ENCODE measurements at places on chromosomes 5 and 9. TPM values are rescaled to one million over a fixed set of nuclear protein-coding genes. Genes with fewer than 3 reads are reported as not detected.

The NDUFS6 gene
- total RNA-seq: 94.2 TPM

The SPOCK1 gene
- total RNA-seq: 4.5 TPM

The HTR4 gene
- total RNA-seq: not detected

The RALGPS1 gene
- total RNA-seq: 15.3 TPM

The SEPTIN8 gene
- total RNA-seq: 55.4 TPM

The SPINK6 gene
- total RNA-seq: 0.89 TPM

The SLC45A2 gene
- not detected for total RNA-seq

The SLC36A2 gene
- total RNA-seq: not detected

The IL4 gene
- not detected for total RNA-seq

The NSUN2 gene
- total RNA-seq: 78.1 TPM

The TLN1 gene
- 155 TPM for total RNA-seq

The MEF2C gene
- 2.4 TPM for total RNA-seq

The PCDHA7 gene
- total RNA-seq: 0.38 TPM

The MLANA gene
- total RNA-seq: not detected

The PIP5K1B gene
- total RNA-seq: not detected

The HRH2 gene
- total RNA-seq: 0.88 TPM

The RLN2 gene
- not detected for total RNA-seq

The ANKRD31 gene
- not detected for total RNA-seq

The CCL27 gene
- total RNA-seq: not detected

The PAEP gene
- total RNA-seq: not detected

The DDX4 gene
- total RNA-seq: not detected

The CKMT2 gene
- 4.7 TPM for total RNA-seq

The GLRA1 gene
- not detected for total RNA-seq

The SLC6A7 gene
- total RNA-seq: not detected

The DCANP1 gene
- total RNA-seq: not detected

Measured in A172 (cell line).